NCI-H345 (cell line): ENCODE measurements at places on chromosomes 4 and X.

GRCh38 chr4:176031922-176032321, 33.7 kb upstream of the WDR17 start:
- no peak for DNase-seq

GRCh38 chrX:55489314-55490009, at the start of gene USP51:
Gene USP51, minus strand, starts transcription at chrX:55489848. Its CDS starts 909 bp downstream, at chrX:55488939.
- peak; percentile 52 for DNase-seq

DNA sequence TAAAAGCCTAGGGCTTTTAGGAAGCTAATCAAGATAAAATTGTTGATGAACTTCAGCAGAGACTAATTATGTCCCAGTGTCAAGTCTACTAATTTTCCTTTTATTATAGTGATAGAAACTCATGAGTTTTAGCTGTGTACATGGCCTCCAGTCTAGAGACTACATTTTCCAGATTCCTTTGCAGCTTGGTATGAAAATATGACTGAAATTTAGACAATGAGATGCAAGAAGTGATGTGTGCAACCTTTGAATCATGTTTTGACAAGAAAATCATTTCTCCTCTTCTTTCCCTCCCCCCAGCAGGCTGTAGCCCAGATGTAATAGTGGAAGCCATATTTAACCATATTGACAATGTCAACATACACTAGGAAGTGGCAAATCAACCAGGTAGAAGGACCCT, 30.3 kb upstream of the IL13RA2 start:
- no peak for DNase-seq

GRCh38 chr4:81756973-81757372, 285.3 kb upstream of the RASGEF1B start:
- no peak for DNase-seq

DNA sequence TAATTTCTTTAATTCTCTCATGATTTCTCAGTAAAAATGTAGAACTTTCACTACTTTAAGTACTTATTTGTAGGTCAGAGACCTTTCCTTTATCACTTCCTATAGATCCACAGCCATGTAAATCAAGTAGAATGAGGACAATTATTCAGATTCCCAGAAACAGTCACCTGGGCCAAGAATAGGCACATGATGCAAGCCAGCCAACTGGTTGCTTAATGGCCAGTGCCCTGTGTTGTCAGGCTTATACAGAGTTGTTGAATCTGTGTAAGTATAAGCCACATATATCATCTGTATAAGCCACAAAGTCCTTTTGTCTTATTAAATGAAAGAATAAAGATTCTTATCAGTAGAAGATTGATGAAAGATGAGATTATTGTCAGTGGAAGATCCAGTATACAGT, 5.2 kb downstream of the BANK1 start:
- no peak for DNase-seq

DNA sequence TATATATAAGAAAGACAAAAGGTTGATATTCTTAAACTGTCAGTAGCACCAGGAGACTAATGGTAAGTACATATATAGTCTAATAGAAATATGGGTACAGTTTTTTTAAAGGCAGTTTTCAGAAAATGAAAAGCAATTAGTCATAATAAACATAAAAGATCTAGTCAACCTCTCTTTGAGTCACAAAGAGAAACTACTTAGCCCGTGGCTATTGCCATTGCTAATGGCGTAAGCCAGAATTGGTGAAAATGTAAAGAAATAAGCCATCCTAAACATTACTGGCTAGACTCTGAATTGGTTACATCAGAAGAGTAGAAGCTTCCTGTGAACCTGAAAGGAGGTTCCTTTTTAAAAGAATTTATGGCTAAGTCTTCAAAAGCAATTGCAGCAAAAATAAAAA, 668.7 kb upstream of the CPEB2 start:
- no peak for DNase-seq

- DNase-seq = no peak
Observed at GRCh38 chrX:150268839-150269355, 94.2 kb upstream of the MAMLD1 start.

GRCh38 chr4:101211146-101211553, 136.2 kb downstream of the PPP3CA start:
- DNase-seq = no peak

GRCh38 chr4:76897536-76898384, at the start of gene SOWAHB:
Gene SOWAHB, minus strand, starts transcription at chr4:76898144. Its CDS starts 295 bp downstream, at chr4:76897849.
- DNase-seq = peak; percentile 77

DNA sequence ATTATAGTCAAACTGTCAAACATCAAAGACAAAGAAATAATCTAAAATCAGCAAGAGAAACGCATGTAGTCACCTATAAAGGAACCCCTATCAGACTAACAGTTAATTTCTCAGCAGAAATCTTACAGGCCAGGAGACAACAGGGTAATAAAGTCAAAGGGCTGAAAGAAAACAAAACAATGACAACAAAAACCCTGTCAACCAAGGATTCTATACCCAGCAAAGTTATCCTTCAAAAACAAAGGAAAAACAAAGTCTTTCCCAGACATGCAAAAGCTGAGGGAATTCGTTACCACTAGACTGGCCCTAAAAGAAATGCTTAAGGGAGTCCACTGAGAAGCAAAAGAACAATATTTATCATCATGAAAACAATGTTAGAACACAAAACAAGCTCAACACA, 22.1 kb downstream of the TMEM154 start:
- no peak for DNase-seq

GRCh38 chrX:915427-916229, 285.0 kb downstream of the SHOX start:
- DNase-seq = no peak

DNA sequence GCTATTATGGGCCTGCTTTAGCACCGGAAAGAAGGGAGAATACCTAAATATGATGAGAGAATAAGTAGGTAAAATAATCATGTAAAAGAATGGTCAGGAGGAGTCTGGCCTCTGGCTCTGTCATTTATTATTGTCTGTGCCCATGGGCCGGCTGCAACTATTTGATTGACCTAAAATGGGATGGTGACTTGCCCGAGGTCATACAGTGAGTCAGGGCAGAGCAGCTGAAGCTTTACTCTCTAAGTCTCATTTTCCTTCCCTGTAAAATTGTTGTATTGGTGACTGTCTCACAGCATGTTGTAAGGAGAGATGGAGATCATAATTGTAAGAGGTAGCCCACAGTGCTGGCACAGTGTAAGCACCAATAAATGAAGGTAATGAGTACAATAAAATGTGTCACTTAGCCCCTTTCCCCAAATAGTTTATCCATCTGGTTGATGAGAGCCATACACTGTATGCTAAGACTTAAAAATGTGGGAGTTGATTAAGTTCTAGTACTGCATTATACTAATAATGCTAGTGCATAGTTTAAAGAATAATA, 39.6 kb downstream of the RUFY3 start:
- DNase-seq = no peak

DNA sequence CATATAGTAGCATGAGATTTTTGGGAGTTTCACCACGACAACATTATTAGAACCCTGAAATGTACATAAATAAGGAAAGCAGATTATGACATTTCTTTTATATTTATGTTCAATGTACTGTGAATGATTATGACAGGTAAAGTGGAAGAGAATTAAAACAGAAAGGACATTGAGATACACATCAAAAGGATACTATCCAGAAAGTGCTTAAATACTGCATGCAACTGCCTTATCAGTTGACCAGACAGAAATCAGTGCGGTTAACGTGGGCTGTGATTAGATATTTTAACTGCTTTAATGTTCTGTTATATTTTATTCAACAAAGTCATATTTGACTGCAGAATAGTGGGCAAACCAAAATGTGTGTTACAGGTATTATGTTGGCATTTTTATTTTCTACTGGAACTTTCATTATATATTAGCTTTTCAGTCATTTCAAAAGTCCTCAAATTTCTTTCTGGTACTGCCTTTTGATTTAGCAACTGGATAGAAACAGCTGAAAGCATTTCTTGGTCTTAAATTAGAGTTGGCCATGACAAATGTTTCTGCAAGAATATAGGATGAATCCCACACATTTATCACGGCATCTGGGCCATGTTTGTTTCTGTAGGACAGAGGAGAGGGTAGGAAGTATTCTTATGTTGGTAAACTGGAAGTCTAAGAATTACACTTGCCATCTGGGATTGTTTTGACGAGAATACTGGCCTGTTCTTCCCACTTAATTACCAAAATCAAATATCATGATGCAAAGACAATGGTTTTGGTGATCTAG, 255.2 kb downstream of the SLC39A8 start:
- no peak for DNase-seq

DNA sequence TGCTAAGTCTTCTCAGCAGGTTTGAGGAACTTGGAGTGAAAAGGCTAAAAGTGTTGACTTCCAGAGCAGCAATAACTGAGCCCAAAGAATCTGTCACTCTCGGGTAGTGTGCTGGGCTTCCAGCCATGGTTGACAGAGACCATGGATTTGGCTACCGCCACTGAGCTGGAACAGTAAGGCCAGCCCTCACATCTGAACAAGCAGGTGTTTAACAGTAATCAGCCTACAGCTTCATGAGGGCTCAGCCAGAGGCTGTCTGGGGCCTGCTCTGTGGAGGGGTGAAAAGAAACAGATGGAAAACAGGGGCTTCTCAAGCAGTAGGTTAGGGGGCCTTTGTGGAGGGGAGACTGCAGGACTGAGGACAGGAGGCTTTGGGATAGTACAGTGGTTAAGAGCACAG, 14.9 kb downstream of the RASL11B start:
- DNase-seq = no peak

DNA sequence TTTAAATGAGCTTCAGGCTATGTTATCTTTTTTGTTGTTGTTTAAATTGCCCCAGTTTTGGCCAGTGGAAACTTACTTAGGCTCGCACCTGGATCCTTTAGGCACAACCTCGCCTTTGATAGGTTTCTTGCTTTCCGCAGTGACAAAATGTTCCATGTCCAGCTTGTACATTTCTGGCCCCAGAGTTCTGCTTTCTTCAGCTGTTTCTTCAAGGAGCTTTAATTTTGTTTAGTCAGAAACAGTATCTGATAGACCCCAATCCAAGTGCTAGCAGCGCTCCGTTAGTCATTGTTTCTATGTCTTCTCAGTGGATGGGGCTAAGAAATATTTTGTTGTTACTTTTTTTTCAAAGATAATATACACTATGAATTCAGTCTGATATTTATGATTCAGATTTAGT, 82.8 kb downstream of the STIM2 start:
- DNase-seq = no peak

DNA sequence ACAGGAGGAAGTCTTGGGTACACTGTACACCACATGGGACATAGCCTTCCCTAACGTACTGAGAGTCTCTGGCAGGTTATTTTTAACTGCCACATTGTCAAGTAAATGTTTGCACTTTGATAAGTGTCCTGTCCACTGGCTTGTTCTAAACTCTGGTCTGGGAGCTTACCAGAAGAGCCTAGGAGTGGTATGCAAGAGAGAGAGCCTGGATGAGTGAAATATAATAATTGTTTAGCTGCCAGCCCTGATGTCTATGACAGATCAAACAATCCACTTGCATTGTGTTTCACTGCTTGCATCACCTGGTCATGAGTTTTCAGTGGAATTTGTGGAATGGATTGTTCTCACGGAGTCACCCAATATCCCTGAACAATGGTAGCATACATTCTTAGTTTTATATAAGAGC, 91.6 kb downstream of the SHROOM3 start:
- peak; percentile 53 for DNase-seq

DNA sequence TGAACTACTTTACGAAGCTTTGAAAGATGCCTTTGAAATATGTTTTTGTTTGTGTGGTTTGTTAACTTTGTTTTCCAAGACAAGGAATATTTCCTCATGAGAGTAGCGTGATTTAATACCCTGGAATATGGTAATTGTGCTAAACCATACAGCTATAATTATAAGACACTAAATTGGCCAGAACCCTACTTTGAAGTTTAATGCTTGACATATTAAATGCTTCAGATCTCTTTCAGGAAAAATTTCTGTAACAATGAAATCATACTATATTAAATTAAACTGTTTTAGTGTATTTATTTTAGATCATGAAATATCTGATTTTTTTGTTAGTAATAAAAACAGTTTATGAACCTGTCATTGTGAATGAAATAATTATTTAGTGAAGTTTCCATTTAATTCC, 63.5 kb downstream of the DCLK2 start:
- no peak for DNase-seq

DNA sequence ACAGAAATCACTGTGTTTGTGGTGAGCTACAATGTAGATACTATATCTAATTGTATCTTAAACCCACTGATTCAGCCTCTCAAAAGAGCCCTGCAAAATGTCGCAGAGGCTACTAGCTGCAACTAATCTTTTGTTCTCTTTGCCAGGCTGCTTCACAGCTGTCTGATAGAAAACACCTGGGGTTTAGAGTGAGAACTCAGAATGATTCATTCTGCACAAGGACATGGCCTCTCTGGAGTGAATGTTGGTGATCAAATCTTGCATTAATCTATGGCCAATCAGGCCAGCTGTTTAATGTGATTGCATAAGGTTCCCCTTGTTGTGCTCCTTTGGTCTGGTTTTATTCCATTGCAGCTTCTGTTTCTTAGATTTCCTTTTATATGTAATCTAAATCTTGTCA, 100.3 kb downstream of the EMCN start:
- DNase-seq = no peak

DNA sequence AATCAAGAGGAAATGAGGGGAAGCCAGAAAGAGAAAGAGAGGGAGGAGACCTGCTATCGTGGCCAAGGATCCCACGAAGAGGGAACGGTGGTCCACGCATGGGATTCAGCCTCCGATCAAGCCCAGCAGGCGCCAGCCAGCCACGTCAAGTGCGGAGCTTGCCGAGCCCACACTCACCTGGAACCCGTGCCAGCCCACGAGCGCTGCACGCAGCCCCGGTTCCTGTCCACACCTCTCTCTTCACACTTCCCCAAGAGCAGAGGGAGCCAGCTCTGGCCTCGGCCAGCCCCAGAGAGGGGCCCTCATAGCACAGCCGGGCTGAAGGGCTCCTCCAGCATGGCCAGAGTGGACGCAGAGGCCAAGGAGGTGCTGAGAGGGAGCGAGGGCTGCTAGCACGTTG, 795.1 kb upstream of the GRIA3 start:
- no peak for DNase-seq

GRCh38 chr4:109131559-109131958, 170.9 kb downstream of the COL25A1 start:
- no peak for DNase-seq

GRCh38 chr4:89121387-89122068, 10.2 kb downstream of the TIGD2 start:
- DNase-seq = no peak

DNA sequence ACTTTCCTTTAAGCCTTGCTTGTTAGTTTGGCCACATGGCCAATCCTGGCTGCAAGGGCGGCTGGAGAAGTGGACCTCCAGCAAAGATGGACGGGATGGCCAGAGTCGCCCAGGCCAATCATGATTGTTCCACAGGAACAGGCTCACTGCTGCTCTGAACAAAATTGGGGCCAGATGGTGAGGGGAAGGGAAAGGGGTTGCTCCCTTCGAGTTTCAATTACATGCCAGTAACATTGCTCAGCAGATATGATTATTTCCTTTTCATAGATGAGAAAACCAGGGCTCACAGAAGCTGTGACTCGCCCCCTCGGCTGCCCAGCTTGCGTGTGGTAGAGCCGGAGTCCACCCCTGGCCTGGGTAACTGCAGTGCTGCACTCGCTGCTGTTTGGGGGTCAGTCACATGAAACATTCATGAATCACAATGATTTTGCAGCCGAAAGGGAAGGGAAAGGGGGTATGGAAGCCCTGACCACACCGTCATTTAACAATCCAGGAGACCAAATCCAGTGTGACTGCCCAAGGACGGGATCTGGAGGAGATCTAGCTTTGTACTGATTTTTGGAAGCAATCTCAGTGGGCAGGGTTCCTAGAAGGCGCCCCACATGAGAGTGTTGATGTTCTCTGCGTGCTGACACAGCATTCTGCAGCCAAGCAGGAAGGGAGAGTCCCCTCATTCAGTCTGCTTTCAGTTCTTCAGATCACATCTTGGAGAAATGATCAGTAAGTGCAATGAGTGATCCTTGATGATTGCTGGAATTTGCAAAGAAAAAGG, 77.3 kb upstream of the MSX1 start:
- DNase-seq = no peak
